ENCODE measurements at places on chromosomes 5 and 9.

GRCh38 chr5:96207420-96207819 is 225.6 kb downstream of the PCSK1 start:
- DNase-seq, result no peak

- no peak for DNase-seq
These were observed 47.8 kb upstream of the KLF9 start for GRCh38 chr9:70462300-70462699.

DNA sequence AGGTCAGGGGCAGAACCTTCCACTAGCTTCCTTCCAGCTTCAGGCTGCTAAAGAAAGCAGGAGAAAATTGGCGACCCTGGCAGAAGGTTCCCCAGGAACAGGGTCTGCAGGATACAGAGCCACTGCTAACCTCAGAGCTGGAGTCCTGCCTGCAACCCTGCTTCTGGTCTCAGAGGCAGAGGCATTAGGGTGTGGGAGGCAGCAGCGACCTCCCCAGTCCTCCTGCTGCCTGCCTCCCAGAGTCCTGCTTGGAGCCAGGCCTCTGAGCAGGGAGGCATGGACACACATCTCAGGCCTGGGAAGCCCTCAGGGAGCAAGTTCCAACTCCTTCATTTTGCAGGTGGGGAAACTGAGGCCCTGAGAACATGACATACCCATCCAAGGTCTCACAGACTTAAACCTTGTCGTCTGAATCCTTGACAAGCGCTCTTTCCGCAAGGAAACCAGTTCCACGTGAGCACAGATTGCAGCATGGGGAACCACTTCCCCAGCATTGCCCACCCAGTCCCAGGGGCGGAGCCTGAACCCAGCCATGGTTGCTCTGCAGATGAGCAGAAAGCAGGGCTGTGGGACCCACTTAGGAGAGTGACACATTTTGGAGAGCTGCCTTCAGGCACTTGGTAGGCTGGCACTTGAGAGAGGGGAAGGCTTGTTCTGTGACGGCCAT is 28.2 kb upstream of the HAND1 start:
- no peak for DNase-seq

- no peak for DNase-seq
These were observed 6.7 kb upstream of the TMEM141 start for GRCh38 chr9:136784249-136784996.

DNA sequence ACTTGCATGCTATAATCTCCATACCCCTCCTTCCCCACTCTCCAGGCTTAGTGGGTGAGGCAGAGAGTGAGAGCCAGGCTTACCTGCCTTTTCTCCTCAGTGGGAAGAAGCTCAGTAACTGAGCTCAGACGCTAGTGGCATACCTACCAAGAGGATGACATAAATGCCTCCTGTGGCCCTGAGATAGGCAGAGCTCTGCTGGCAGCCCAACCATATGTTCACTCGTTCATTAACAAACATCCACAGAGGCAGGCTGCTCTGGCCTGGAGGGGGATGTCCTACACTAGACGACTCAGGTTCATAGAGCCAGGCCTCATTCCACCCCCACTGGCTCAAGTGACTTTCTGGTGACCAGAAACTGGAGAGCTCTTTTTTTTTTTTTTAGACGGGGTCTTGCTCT is 81.3 kb downstream of the THBS4 start:
- DNase-seq, result no peak

DNA sequence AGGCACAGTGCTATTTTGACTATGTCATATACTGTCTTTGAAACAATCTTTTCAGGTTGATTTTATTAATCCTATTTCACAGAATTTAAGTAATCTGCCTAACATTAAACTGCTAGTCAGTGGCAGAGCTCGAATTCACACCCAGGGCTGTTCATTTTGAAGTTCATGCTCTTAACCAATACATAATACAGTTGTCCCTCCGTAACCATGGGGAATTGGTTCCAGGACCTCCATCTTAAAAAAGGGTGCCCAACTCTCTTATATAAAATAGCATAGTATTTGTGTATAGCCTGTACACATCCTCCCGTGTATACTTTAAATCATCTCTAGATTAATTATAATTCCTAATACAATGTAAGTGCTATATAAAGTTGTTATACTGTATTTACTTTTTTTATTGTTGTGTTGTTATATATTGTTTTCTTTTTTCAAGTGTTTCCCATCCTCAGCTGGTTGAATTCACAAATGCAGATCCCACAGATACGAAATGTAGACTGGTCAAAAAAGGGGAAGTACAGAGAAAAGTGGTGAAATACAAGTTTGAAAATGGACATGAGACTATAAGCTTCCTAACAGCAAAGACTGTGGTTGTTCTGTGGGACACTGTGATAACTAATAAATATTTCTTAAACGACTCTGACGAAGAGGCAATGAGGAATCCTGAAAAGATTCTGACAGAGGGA is 18.3 kb downstream of the RFX3 start:
- DNase-seq, result no peak

- no peak for DNase-seq
These were observed 85.1 kb upstream of the SPOCK1 start for GRCh38 chr5:137584262-137584661.

DNA sequence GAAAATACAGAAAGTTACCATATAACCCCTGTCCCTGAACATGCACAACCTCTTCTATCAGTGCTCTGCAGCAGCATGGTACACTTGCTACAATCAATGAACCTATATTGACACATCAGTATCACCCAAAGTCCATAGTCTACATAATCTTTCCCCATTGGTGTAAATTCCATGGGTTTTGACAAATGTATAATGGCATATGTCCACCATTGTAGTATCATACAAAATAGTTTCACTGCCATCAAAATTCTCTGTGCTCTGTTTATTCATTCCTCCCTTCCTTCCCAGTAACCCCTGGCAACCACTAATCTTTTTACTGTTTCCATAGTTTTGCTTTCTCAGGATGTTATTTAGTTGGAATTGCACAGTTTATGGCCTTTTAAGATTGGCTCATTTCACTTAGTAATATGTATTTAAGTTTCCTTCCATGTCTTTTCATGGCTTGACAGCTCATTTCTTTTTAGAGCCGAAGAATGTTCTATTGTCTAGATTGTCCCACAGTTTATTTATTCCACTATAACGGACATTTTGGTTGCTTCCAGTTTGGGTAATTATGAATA is 1707.0 kb downstream of the EFNA5 start:
- DNase-seq, result no peak

DNA sequence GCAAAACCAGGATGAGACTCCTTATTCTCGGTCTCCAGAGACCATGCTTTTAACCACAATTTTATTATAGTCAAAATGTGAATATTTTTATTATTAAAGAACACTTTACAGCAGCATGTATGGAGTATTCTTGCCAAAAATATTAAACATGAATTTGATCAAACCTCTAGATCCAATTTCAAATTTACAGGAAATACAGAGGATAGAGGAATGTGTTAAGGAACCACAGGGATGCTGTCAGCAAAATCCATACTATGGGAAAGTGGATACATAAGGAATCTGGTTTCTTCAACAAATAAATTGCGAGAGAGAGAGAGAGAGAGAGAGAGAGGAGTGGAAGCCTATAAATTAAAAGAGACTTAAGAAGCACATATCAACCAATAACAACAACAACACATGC is 348.2 kb upstream of the NUDT12 start:
- DNase-seq, result no peak

GRCh38 chr9:20335668-20336332 is 286.5 kb downstream of the MLLT3 start:
- DNase-seq, result no peak

GRCh38 chr9:94056442-94056974 is 27.8 kb upstream of the PTPDC1 start:
- no peak for DNase-seq
